Muscle of leg (tissue), 16 donors: ENCODE measurements at places on chromosomes 2 and 18. TPM values are rescaled to one million over a fixed set of nuclear protein-coding genes. Genes with fewer than 3 reads are reported as not detected.

DNA sequence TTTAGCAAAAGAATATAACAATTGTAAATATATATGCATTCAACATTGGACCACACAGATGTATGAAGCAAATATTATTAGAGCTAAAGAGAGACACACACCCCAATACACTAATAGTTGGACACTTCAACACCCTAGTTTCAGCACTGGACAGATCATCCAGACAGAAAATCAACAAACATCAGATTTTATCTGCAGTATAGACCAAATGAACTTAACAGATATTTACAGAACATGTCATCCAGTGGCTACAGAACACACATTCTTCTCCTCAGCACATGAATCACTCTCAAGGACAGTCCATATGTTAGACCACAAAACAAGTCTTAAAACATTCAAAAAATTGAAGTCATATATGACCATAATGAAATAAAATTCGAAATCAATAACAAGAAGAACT, 22.1 kb upstream of the EVA1A start:
- no peak overlapping the region for H3K4me3 ChIP-seq
- H3K4me1 ChIP-seq = no peaks in the 10 kb centered on the region
- no peak overlapping the region for H3K27ac ChIP-seq
- no peak for DNase-seq
- no peaks in the 10 kb centered on the region for H3K27me3 ChIP-seq
- no peaks in the 10 kb centered on the region for H3K36me3 ChIP-seq

GRCh38 chr2:128320192-128320905, 1.7 kb upstream of the HS6ST1 start:
- H3K4me1 ChIP-seq = peaks cover 42% of the 10 kb centered on the region
- no peak overlapping the region for H3K27ac ChIP-seq
- DNase-seq = no peak
- H3K4me3 ChIP-seq = no peak overlapping the region
- H3K36me3 ChIP-seq = peaks cover 4% of the 10 kb centered on the region

DNA sequence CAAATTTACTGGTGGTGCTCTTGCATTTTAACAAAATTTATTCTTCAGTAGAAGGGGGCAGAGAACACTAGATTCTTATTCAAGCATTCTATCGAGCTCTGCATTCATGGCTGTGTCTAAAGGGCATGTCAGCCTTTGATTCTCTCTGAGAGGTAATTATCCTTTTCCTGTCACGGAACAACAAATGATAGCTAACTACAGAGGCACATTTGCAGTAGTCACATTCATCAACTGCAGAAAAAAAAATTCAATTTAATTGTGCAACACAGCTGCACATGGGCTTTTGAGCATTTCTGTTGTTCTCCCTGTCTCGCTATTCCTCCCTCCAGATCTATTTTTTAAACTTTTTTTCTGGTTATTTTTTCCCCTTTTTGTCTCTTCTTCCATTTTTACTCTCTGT, 13.0 kb upstream of the DLX1 start:
- H3K36me3 ChIP-seq = no peaks in the 10 kb centered on the region
- H3K4me3 ChIP-seq = no peak overlapping the region
- no peak for DNase-seq
- no peaks in the 10 kb centered on the region for H3K4me1 ChIP-seq

DNA sequence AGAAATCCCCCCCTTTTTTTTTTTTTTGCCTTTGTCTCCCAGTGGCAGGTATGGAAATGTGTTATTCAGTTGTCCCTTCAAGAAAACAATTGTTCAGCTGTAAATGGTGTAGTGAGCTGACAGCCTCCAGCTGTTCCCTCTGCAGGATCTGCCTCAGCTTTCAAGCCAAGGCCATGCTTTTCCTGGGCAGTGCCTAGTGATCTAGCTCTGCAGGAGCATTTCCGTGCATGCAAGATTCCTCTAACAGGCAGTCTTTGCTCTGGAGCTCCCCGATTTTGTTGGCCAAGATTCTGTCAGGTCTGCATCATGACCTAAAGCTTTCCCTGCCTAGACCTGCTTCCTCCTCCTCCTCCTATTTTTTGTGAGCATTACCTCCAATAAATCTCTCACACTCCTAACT, 300.7 kb upstream of the UBE2E3 start:
- no peaks in the 10 kb centered on the region for H3K4me1 ChIP-seq
- H3K36me3 ChIP-seq = no peaks in the 10 kb centered on the region
- no peak for DNase-seq

- H3K36me3 ChIP-seq = no peaks in the 10 kb centered on the region
- no peak for DNase-seq
- H3K27me3 ChIP-seq = peaks cover 10% of the 10 kb centered on the region
- peak overlapping the region; percentile 85 for H3K27ac ChIP-seq
These were observed 1.1 kb downstream of the EVA1A start for GRCh38 chr2:75559680-75560021.

- H3K27ac ChIP-seq = no peak overlapping the region
- DNase-seq = no peak
- H3K4me3 ChIP-seq = no peak overlapping the region
- no peaks in the 10 kb centered on the region for H3K4me1 ChIP-seq
- H3K36me3 ChIP-seq = no peaks in the 10 kb centered on the region
These were observed 331.5 kb upstream of the LRP1B start for GRCh38 chr2:142462306-142462705.

DNA sequence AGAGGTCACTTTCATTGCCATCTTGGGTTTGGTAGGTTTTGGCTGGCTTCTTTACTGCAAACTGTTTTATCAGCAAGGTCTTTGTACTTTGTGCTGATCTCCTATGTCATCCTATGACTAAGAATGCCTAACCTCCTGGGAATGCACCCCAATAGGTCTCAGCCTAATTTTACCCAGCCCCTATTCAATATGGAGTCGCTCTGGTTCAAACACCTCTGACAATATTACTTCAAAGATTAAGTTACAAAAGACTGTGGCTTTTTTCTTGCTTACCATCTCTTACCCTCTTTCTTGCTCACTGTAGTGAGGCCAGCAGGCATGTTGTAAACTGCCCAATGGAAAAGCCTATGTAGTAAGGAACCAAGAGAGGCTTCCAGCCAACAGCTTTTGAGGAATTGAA, 17.9 kb upstream of the RGPD8 start:
- DNase-seq = no peak
- no peak overlapping the region for H3K27ac ChIP-seq
- H3K4me3 ChIP-seq = no peak overlapping the region
- no peaks in the 10 kb centered on the region for H3K36me3 ChIP-seq

DNA sequence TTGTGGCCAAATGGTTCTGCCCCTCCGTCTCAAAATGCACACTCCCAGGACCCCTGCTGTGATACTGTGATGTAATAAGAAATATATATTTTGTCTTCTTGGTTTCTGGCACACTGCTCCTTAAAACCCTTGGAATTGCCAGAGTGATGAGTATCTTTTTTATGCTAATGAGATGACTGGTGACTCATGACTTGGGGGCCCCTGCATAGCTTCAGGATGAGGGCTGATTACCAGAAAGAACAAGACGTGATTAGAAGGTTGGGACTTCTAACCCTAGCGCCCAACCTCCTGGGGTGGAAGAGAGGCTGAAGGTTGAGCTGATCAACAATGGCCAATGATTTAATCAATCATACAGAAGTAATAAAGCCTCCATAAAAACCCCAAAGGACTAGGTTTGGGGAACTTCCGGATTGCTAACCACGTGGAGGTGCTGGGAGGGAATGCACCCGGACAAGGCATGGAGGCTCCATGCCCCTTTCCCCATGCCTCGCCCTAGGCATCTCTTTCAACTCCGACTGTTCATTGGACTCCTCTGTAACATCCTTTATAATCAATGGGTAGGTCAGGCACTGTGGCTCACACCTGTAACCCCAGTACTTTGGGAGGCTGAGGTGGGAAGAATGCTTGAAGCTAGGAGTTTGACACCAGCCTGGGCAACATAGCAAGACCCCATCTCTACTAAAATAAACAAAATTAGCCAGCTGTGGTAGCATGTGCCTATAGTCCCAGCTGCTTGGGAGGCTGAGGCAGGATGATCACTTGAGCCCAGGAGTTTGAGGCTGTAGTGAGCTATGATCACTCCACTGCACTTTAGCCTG, 89.1 kb downstream of the HS1BP3 start:
- no peaks in the 10 kb centered on the region for H3K36me3 ChIP-seq
- peaks cover 37% of the 10 kb centered on the region for H3K4me1 ChIP-seq
- H3K27me3 ChIP-seq = peaks cover 6% of the 10 kb centered on the region
- DNase-seq = no peak

DNA sequence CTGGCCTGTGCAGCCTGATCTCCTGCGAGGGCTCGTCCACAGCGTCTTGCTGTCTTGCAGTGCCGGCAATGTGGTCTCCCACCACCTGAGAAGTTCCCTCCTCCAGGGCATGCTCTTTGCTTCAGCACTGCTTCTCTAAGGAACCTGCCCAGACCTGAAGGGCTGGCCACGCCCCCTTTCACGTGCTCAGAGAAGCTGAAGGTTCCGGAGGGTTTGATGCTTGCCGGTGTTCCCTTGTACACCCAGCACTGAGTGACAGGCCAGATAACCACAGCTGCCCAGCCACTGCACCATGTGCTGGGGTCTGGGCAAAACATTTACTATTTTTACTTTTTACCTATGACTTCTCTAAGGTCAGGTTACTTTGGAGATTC, 1.7 kb upstream of the POLR2D start:
- H3K4me1 ChIP-seq = peaks cover 27% of the 10 kb centered on the region
- H3K4me3 ChIP-seq = no peak overlapping the region
- H3K27ac ChIP-seq = peak overlapping the region; percentile 45
- H3K27me3 ChIP-seq = no peaks in the 10 kb centered on the region
- peak; percentile 40 for DNase-seq
- peaks cover 22% of the 10 kb centered on the region for H3K36me3 ChIP-seq

DNA sequence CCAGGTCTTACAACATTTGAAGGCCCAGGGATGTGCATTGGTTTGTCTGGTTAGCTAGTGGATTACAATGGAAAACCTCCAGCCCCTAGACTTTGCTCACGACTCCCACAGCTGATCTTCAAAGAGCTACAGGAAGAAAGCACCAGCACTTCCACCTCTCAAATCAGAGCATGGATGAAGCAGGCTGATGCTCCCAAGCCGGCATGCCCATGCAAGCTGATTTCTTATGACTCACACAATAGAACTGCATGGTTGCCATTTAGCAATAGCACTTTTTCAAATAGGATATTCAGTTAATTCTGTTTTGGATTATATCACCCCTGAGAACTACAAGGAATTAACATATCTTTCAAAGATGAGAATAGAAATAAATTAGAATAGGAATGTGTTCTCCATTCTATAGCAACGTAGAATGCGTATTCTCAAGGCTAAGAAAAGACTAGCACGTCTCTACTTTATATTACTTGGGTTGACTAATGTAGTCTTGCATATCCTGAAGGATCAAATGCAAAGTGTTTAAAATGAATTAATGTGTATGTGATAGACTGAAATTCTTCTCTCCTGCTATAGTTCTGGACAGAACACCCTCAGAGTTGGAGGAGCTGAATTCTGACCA, 292.4 kb downstream of the TRIB2 start:
- H3K4me1 ChIP-seq = peaks cover 15% of the 10 kb centered on the region
- no peak overlapping the region for H3K4me3 ChIP-seq
- no peaks in the 10 kb centered on the region for H3K27me3 ChIP-seq
- no peak overlapping the region for H3K27ac ChIP-seq
- no peak for DNase-seq
- H3K36me3 ChIP-seq = no peaks in the 10 kb centered on the region

DNA sequence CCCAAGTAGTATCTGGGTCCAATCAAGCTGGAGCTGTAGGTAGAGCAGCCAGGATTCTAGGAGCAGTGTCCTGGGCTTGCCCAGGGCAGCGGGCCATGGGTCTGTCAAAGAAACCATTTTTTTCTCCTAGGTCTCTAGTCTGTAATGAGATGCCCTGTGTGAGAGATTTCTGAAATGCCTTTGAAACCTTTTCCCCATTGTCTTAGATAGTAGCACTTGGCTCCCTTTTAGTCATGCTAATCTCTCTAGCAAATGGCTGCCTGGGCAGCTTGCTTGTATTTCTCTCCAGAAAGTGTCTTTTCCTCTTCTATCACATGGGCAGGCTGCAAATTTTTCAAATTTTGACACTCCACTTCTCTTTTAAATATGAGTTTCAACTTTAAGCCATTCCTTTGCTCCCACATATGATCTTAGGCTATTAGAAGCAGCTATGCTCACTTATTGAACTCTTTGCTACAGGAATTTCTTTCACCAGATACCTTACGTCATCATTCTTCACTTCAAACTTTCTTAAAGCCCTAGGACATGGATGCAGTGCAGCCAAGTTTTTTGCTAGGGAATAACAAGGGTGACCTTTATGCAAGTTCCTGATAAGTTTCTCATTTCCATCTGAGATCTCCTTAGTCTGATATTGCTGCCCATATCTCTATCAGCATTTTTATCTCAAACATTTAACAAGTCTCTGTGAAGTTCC, 890.2 kb upstream of the VRK2 start:
- DNase-seq = no peak
- no peaks in the 10 kb centered on the region for H3K4me1 ChIP-seq
- no peaks in the 10 kb centered on the region for H3K36me3 ChIP-seq

GRCh38 chr2:161990741-161991140, 83.3 kb downstream of the DPP4 start:
- DNase-seq = no peak
- no peak overlapping the region for H3K27ac ChIP-seq
- no peaks in the 10 kb centered on the region for H3K4me1 ChIP-seq
- no peaks in the 10 kb centered on the region for H3K27me3 ChIP-seq
- H3K4me3 ChIP-seq = no peak overlapping the region
- no peaks in the 10 kb centered on the region for H3K36me3 ChIP-seq

- H3K27ac ChIP-seq = no peak overlapping the region
- no peaks in the 10 kb centered on the region for H3K27me3 ChIP-seq
- no peaks in the 10 kb centered on the region for H3K36me3 ChIP-seq
- H3K4me1 ChIP-seq = no peaks in the 10 kb centered on the region
These were observed 475.8 kb downstream of the STK39 start for GRCh38 chr2:167771628-167772027.

GRCh38 chr2:18413676-18414396, 146.6 kb downstream of the RDH14 start:
- H3K27me3 ChIP-seq = no peaks in the 10 kb centered on the region
- no peak overlapping the region for H3K4me3 ChIP-seq
- peak; percentile 93 for DNase-seq
- no peaks in the 10 kb centered on the region for H3K4me1 ChIP-seq

GRCh38 chr18:8461544-8461943, 147.7 kb upstream of the RAB12 start:
- H3K36me3 ChIP-seq = no peaks in the 10 kb centered on the region
- DNase-seq = no peak
- no peak overlapping the region for H3K27ac ChIP-seq
- H3K4me3 ChIP-seq = no peak overlapping the region

DNA sequence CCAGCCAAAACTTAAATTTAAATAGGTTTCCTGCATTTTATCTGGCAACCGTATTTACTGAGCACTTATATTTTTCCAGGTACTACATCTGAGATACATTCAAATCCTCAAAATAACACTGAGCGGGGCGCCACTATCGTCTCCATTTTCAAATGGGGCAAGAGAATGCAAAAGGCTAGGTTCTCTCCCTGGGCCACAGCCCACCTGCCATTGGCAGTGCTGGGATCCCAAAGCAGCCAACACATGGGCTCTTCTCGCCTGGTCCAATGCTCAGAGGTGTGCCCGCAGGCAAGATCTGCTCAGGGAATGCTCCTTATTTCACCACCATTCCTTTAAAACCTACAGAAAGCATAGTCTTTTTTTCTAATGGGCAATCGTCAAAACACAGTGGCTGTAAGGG, 11.3 kb upstream of the ID2 start:
- no peak for DNase-seq
- H3K27me3 ChIP-seq = no peaks in the 10 kb centered on the region
- H3K4me3 ChIP-seq = no peak overlapping the region
- peaks cover 9% of the 10 kb centered on the region for H3K4me1 ChIP-seq

GRCh38 chr2:231163414-231164095, 34.9 kb upstream of the ARMC9 start:
- peaks cover 13% of the 10 kb centered on the region for H3K36me3 ChIP-seq
- no peak for DNase-seq
- H3K27ac ChIP-seq = no peak overlapping the region
- no peaks in the 10 kb centered on the region for H3K27me3 ChIP-seq
- H3K4me3 ChIP-seq = no peak overlapping the region

INHA gene
- 0.27 TPM for total RNA-seq

ZFP36L2 gene
- total RNA-seq = 12.0 TPM

XIRP2 gene
- 82.2 TPM for total RNA-seq

TUBA4B gene
- total RNA-seq = 0.04 TPM

NMUR1 gene
- total RNA-seq = 0.18 TPM

DNAJC10 gene
- total RNA-seq = 77.4 TPM
